Regular cardiac myocyte (primary cell): ENCODE measurements at places on chromosomes 13 and 19. TPM values are rescaled to one million over a fixed set of nuclear protein-coding genes. Genes with fewer than 3 reads are reported as not detected.

The GMIP gene
- total RNA-seq = 3.7 and 6.5 TPM in 2 replicates

The BRME1 gene
- 1.2 and 1.4 TPM in 2 replicates for total RNA-seq

The TINCR gene
- total RNA-seq = 0.28 TPM in 1 of 2 replicates, not detected in the other

The ZNF471 gene
- total RNA-seq = 2.1 and 4.8 TPM in 2 replicates

The TLE6 gene
- total RNA-seq = 0.77 and 1.7 TPM in 2 replicates

The KIR2DL1 gene
- not detected in 2 replicates for total RNA-seq

The TUBGCP3 gene
- total RNA-seq = 11.6 and 24.2 TPM in 2 replicates

The ARRDC5 gene
- total RNA-seq = under 0.01 TPM in 1 of 2 replicates, not detected in the other

The SWSAP1 gene
- total RNA-seq = under 0.01 and 0.58 TPM in 2 replicates

The SSC5D gene
- total RNA-seq = 6.7 and 11.6 TPM in 2 replicates

The RAB3A gene
- 1.9 and 2.5 TPM in 2 replicates for total RNA-seq

The PSG1 gene
- 0.19 and 1.4 TPM in 2 replicates for total RNA-seq

The TNFSF13B gene
- 2.3 and 6.2 TPM in 2 replicates for total RNA-seq

The ZNF274 gene
- 29.3 and 31.6 TPM in 2 replicates for total RNA-seq

The KIR2DL4 gene
- total RNA-seq = not detected in 2 replicates
